ENCODE measurements at places on chromosomes 2 and 18. TPM values are rescaled to one million over a fixed set of nuclear protein-coding genes. Genes with fewer than 3 reads are reported as not detected.

- H3K36me3 ChIP-seq, result no peaks in the 10 kb centered on the region
- no peak overlapping the region for H3K4me3 ChIP-seq
- DNase-seq, result no peak
- H3K27ac ChIP-seq, result no peak overlapping the region
- no peaks in the 10 kb centered on the region for H3K27me3 ChIP-seq
- no peaks in the 10 kb centered on the region for H3K4me1 ChIP-seq
Measured at GRCh38 chr2:40680547-40680946, 228.7 kb upstream of the SLC8A1 start.

GRCh38 chr2:238518172-238518820 is 91.6 kb downstream of the ASB1 start:
- no peaks in the 10 kb centered on the region for H3K27me3 ChIP-seq
- no peaks in the 10 kb centered on the region for H3K4me1 ChIP-seq
- H3K36me3 ChIP-seq, result no peaks in the 10 kb centered on the region
- no peak overlapping the region for H3K27ac ChIP-seq
- no peak for DNase-seq

- H3K4me1 ChIP-seq, result no peaks in the 10 kb centered on the region
- no peak overlapping the region for H3K27ac ChIP-seq
- no peak overlapping the region for H3K4me3 ChIP-seq
- no peaks in the 10 kb centered on the region for H3K27me3 ChIP-seq
Measured at GRCh38 chr2:197641666-197642065, 33.7 kb downstream of the RFTN2 start.

- H3K27me3 ChIP-seq, result no peaks in the 10 kb centered on the region
- H3K27ac ChIP-seq, result no peak overlapping the region
- H3K36me3 ChIP-seq, result no peaks in the 10 kb centered on the region
Measured at GRCh38 chr2:47336259-47337238, 66.4 kb upstream of the MSH2 start.

CFAP53 gene
- total RNA-seq, result 1.1 TPM

PLEKHH2 gene
- 7.8 TPM for total RNA-seq

SMAD4 gene
- 96.3 TPM for total RNA-seq

IL1B gene
- not detected for total RNA-seq

KCNG3 gene
- total RNA-seq, result 1.5 TPM

GALNT5 gene
- 3.9 TPM for total RNA-seq

NAT8 gene
- total RNA-seq, result not detected

All from HCT116 (cell line).